LHCN-M2 (cell line): ENCODE measurements at places on chromosomes 2 and 18.

DNA sequence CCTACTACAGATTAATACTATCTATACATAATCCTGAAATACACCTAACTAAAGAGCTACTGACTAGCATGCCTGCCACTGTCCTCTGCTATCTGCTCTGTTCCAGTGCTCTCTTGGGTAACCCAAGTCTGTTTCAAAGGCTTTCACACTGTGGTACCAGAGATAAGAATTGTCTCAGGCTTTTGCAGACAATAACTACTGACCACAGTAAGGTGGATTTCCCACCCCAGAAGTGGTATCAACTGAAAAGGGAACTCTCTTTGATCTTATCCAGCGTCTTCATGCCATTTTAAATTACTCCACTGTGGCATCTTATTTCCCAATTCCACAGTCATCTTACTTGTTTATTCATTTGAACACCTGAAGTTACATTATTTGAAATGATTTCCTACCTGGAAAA lies 190.2 kb downstream of the IKZF2 start:
- no peak for DNase-seq

DNA sequence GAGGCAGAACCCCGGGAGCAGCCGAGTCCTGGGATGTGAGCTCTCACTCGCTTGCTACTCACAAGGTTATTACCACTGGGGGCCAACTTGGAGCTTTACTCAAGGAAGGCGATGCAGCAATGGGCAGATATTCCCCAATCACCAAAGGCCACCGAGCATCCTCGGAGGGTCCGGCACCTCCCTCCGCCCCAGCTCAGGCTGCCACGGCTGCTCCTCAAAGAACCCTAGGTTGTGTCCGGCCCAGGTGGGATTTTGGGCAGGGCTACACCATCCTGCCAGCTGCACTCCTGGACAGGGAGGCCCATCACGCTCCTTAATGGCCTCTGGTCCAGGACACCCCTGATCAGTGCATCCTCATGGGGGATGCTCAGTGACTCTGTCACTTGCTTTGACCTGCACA lies 24.8 kb downstream of the FBLN7 start:
- DNase-seq: no peak

DNA sequence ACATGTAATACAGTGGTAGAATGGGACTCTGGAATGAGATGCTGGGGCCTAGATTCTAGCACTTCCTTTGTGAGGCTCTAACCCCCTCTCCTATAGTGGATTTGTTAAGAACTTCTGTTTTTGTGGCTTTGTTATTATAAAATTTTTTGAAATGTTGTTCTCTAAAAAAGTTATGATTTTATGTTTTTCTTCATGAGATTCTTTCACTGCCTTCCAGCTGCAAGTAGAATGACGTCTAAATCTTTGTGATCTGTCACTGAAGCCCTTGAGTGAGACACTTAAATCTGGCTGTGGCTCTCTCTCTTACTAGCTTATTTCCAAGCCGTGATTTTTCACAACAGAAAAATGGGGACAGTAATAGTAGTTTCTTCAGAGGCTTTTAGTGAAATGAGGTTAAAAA lies 1.6 kb downstream of the CASP8 start:
- DNase-seq: no peak

DNA sequence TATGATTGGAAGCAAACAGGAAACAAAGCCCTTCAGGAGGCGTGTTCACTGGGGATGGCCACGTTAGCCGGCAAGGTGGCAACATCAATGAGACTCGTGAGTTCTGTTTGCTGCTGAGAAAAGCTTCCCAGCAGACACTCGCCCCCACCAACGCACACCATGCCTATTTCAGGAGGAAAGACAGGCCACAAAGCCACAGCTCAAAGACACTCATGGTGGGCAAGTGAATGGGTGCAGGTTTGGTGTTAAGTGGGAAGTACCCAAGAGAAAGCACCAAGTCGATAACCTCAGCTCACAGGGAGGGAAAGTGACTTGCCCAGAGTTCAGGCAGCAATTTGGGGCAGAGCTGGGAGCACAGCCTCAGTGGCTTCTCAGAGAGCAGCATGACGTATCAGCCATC lies 10.5 kb upstream of the MTERF4 start:
- DNase-seq: no peak

GRCh38 chr18:3037423-3037915 lies 24.5 kb upstream of the LPIN2 start:
- DNase-seq: peak; percentile 57

DNA sequence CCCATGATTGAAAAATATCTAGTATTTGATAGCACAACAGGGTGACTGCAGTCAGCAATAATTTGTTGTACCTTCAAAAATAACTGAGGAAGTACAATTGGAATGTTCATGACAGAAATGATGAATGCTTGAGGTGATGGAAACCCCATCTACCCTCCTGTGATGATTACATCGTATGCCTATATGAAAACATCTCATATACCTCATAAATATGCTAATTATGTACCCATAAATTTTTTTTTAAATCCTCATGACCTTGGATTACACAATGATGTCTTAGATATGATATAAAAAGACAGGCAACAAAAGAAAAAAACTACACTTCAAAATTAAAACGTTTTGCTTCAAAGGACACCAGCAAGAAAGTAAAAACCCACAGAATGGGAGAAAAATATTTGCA lies 1.4 kb upstream of the POLR1B start:
- no peak for DNase-seq
